Mesenteric fat pad (tissue), 1 donor: ENCODE measurements at places on chromosomes 3 and 15. TPM values are rescaled to one million over a fixed set of nuclear protein-coding genes. Genes with fewer than 3 reads are reported as not detected.

The ROPN1 gene
- total RNA-seq = not detected

The DLG1 gene
- total RNA-seq = 68.5 TPM

The GPR15 gene
- not detected for total RNA-seq

The KCNH8 gene
- not detected for total RNA-seq

The CELF6 gene
- 1.6 TPM for total RNA-seq
